ENCODE measurements at places on chromosomes 11 and 22. TPM values are rescaled to one million over a fixed set of nuclear protein-coding genes. Genes with fewer than 3 reads are reported as not detected.

Gene RHOD
- total RNA-seq: 62.8 TPM

Gene DRD4
- 0.34 TPM for total RNA-seq

Gene PANX3
- total RNA-seq: not detected

Gene KCNK7
- 2.5 TPM for total RNA-seq

Gene SPON1
- total RNA-seq: not detected

Gene AQP11
- 7.5 TPM for total RNA-seq

Gene MN1
- total RNA-seq: not detected

Gene PHF21B
- not detected for total RNA-seq

Gene CLCF1
- 29.7 TPM for total RNA-seq

Gene MCHR1
- not detected for total RNA-seq

Gene SPTBN2
- 30.9 TPM for total RNA-seq

Gene MS4A2
- not detected for total RNA-seq

Gene PTPRCAP
- 1.9 TPM for total RNA-seq

Measured in HT-29 (cell line).